ENCODE measurements at places on chromosomes 7 and 10.

DNA sequence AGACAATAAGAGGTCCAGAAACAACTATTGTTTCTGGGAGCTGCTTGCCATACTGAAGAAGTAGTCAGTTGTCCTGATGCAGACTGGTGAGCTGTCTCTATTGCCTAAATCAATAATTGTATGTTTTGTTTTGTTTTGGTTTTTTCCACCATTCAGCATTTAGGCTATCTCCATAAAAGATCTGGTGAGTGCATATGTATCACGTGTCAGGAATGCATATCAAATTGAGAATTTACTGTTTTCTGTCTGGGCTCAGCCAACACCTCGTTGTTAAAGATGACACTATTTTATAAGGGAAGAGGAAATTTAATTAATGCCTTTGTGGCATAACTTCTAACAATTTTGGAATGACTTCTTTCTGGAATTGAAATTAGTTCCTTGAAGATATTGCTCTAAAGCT is 66.2 kb downstream of the SORCS1 start:
- DNase-seq: no peak

- no peak for DNase-seq
Observed at GRCh38 chr7:82345886-82346285, 97.7 kb downstream of the CACNA2D1 start.

DNA sequence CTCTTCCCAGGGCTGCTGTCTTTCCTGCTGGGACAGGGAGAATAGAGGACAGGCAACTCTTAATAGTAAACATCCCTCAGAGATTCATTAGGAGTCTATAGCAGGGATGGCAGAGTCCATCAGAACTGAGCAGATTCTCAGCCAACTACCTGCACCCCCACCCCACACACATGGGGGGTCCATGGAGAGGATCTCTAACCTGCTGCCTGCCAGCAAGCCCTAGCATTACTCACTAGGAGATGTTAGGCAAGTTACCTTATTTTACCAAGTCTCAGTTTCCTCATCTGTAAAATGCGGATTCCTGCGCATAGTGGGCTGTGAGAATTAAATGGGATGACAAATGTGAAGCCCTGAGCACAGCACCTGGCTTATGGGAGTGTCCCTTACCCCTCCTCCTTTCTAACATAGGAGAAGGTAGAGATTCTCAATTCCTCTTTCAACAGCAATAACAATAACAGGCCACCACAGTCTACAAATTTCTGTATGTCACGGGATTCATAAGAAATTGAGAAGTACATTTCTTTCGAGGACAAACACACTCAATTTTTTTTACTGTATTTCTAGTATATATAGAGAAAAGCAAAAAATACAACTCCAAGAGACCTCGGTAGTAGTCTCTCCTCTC is 23.8 kb upstream of the WDR11 start:
- DNase-seq: no peak

GRCh38 chr10:62554632-62555199 is 180.5 kb downstream of the ZNF365 start:
- no peak for DNase-seq
